NCI-H1092 treated with DMSO at 0.1 percent for 48 hours (cell line): ENCODE measurements at places on chromosomes 2 and 18.
A peak's percentile ranks its signal among the peaks of the same experiment; 100 is the strongest.

GRCh38 chr2:10935953-10936942 is 24.5 kb downstream of the KCNF1 start:
- DNase-seq, result no peak

DNA sequence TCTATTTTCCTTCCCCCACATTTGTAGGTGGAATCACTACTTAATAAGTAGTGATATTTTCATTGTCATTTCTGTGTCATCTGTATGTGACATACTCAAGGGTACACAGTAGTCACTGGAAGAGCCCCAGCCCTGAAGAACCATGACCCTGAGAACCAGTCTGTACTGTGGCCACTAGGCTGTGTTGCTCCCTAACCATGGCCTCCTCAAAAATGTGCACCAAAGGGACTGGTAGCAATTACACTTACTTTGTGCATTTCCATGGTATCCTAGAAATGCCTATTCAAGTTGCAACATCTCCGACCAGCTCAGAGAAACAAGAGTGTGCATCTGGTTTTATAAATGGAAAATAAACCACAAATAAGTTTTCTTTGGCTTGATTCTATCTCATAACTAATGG is 155.1 kb downstream of the DOCK10 start:
- DNase-seq, result no peak

DNA sequence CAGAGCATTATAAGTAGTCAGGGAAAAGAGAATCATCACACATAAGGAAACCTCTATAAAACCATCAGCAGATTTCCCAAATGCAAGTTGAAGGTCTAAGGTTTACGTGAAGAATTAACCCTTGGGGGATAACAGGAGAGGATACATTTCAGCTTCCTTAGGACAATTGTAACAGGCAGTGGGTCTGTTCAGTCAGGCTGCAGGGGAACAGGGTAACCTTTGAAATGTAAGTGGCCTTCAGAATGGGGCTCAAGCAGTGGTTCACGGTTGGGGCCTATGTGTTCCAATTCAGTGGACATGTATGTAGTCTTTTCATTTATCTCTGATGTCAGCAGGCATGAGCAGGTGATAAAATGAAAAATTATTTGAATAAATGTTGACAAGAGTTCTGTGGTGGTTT is 139.3 kb downstream of the EML6 start:
- DNase-seq, result no peak

DNA sequence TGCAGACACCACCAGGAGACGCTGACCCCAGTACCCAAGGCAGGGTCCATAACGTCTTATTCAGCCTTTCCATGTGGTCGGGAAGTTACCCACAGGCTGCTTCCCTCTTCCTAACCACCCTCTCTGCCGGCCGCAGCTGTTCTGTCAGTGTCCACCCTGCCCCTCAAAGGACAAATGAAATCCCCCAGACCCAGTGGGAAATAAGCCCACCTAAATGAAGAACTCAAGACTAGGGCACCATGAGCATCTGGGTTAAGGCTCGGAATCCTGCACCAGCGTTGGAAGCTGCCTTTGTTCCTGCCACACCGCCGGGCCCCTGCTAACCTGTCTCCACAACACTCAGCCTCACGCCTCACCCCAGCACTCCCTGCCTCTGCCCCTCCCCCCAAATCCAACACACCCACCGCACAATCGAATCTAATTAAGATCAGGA is 21.7 kb downstream of the BCL11A start:
- DNase-seq, result no peak

GRCh38 chr2:207112383-207112782 is 53.4 kb downstream of the KLF7 start:
- DNase-seq, result no peak

DNA sequence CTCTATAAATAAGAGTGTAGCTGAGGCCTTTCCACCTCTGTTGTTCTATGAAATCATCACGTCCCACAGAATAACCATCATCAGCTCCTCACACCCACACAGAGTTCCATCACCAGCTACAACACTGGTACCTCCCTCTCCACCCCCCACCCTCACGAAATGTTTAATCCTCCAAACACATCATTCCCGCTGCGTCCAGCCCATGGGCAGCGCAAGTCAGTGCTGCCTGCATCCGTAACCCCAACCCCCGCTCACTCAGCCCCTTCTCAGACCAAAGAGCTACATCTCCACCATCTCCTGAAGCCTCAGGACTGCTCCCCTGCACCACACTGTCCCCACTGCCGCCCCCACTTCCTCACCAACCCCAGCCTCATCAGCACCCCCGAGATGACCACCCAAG is 19.4 kb downstream of the DNMT3A start:
- no peak for DNase-seq

GRCh38 chr2:234849678-234850077 is 102.1 kb upstream of the SH3BP4 start:
- DNase-seq, result no peak

DNA sequence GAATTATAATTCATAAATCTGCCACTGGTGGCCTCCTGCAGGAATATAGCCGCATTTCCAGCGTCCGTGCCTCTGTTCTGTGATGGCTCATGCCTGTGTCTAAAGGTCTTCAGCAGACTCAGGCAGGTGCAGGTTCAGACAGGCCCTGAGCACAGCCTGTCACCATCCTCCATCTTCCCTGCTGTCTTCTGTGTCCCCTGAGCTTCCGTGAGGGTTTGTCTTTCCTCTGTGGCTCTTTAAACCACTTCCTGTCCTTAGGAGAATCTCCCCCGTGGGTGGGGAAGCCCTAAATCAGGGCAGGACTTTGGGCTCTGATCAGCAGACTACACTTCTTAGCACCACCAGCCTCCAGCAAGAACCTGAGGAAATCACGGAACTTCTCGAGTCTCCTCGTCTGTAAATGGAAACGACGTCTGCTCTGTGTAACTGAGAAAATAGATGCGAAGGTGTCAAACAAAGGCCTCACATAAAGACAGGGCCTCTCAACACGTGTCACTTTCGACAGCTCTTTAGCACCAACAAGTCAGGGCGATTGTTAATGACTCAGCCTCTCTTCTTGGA is 24.1 kb upstream of the NFATC1 start:
- no peak for DNase-seq

GRCh38 chr2:72985891-72986683 is 68.8 kb downstream of the EMX1 start:
- no peak for DNase-seq

DNA sequence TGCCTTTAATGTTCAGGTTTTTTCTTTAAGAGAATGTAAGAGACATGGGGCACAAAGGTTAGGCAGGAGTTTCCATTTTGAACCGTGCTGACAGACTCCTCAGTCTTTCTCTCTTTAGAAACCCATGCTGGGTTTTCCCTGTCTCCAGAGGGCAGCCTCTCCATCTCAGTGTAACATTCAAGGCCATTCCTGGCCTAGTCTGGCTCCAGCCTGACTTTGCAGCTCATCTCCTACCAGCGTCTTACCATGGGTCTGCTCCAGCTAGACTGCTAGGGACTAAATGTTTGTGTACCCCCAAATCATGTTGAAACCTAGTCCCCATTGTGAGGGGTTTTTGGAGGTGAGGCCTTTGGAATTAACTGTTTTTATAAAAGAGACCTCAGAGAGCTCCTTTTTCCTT is 9.8 kb upstream of the CLIP4 start:
- DNase-seq, result no peak

DNA sequence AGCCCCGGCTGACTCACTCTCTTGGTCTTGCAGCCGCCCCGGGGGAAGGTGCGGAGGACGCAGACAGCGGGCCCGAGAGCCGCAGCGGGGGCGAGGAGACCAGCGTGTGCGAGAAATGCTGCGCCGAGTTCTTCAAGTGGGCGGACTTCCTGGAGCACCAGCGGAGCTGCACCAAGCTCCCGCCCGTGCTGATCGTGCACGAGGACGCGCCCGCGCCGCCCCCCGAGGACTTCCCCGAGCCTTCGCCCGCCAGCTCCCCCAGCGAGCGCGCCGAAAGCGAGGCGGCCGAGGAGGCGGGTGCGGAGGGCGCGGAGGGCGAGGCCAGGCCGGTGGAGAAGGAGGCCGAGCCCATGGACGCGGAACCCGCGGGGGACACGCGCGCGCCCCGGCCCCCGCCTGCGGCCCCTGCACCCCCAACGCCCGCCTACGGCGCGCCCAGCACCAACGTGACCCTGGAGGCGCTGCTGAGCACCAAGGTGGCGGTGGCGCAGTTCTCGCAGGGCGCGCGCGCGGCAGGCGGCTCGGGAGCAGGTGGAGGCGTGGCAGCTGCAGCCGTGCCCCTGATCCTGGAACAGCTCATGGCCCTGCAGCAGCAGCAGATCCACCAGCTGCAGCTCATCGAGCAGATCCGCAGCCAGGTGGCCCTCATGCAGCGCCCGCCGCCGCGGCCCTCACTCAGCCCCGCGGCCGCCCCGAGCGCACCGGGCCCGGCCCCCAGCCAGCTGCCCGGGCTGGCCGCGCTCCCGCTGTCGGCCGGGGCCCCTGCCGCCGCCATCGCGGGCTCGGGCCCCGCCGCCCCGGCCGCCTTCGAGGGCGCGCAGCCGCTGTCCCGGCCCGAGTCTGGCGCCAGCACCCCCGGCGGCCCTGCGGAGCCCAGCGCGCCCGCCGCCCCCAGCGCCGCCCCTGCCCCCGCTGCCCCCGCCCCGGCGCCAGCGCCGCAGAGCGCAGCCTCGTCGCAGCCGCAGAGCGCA is 12.7 kb downstream of the SALL3 start:
- DNase-seq, result peak; percentile 84

- peak; percentile 31 for DNase-seq
Measured at GRCh38 chr2:17646081-17646554, 105.6 kb downstream of the VSNL1 start.

DNA sequence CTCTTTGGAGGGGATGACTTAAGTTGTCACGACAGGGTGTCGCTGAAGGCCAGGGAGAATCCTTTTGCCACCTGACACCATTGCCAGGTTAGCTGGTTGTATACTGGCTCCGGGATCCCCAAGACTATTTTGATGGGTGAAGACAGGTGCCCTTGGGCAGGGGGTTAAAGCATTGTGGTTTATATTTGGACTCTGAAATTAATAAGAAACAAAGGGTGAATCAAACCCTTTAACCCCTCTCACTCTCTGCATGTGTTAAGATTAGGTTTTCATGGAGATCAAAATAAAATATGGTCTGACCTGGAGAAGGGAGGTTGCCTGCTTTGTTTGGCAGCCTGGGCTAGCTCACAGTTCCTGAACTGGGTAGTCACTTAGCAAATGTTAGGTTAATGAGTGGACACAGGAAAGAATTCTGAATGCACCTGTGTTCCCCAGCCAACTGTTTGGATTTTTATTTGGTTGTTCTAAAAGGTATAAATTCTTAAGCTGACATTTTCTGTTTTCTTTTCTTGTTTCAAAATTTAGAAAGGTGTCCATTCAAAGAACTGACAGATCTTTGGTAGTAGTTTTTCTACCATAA is 301.7 kb downstream of the KCNS3 start:
- no peak for DNase-seq

GRCh38 chr2:157692768-157693167 is 64.1 kb upstream of the ACVR1C start:
- no peak for DNase-seq

DNA sequence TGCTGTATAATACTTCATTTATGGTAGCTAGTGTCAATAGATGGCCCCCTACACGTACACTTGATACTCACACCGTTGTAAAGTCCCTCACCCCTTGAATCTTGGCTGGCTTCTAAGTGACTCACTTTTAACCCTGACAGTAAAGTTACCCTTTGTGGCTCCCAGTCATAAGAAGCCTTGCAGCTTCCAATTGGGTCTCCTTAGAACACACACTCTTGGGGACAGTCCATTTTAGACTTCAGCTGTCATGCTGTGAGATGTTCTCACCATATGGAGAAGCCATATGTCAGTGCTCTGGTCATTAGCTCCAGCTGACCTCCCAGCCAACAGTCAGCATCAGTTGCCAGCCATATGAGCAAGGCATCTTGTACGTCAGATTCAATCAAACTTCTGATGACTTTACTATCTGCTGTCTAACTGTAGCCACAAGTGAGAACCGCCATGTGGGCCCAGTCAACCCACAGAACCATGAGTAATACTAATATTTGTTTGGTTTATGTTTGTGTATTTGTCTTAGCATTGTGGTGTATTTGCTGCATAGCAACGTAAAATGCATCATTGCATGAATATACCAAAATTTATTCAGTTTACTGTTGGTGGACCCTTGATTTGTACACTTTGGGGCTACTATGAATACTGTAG is 68.3 kb downstream of the PTPN4 start:
- no peak for DNase-seq

DNA sequence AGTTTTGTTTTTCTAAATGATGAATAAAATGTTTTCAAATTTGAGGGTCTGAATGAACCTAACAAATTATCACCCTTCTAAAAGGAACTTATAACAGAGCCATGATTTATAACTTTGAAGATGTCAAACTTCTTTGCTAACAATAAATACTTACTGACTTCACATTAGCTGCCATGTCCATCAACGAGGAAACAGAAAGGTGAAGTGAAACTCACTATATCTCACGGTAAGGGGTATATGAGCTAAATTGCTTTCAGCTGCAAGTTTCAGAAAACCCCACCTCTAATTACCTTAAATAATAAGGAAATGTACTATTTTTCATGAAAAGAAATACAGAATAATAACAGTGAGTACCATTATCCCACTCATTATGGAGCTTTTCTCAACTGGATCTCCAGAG is 350.8 kb upstream of the NT5C1B start:
- no peak for DNase-seq

DNA sequence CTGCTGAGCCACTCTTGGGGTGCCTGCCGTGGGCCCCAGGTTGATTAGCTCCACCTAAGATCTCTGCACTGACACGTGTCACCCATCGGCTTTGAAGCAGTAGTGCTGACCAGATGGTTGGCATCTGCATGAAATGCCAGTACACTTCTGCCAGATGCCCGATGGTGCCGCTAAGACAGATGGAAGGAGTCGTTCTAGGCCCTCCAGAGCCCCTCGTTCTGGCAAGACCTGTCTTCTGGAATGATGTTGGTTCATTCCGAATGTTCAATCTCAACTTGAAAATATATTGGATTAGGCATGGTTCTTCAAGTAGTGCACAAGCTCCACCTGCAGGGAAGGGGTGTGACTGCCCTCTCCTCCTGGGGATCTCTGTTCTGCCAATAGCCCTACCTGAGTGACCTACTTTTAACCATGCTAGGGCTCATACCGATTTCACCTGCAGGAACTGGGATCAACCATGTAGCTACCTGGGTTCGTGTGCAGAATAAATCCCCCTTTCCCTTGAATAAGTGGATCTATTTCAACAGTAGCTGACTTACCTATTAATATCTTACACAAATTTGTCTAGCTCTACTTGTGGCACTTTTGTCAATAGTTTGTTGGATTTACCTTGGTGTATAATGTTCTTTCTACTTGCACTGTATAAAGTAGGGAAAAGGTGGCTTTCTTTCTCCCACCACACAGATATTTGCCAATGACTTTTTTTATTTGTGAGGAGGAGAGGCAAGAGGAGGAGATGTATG is 342.6 kb downstream of the CTNNA2 start:
- DNase-seq, result peak; percentile 1

DNA sequence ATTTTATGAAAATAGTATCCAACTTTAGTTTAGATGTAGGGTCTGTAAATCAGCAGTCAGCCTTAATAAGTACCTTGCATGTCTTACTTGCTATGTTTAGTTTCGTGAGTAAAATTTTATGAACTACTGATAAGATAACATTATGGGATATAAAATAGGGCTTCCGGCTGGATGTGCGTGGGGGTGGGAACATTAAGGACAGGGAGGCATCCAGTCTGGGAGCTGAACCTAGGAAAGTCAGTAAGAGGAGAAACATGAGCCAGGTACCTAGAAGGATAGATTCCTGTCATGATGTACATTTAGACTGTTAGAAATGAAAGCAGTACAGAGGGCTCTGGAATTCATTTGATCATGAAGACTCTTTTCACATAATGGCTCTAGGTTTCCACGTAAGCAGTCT is 12.7 kb upstream of the KCNJ13 start:
- no peak for DNase-seq

GRCh38 chr18:64693766-64694165 is 544.9 kb upstream of the LINC00305 start:
- no peak for DNase-seq
